ENCODE measurements at places on chromosomes 6 and 20. TPM values are rescaled to one million over a fixed set of nuclear protein-coding genes. Genes with fewer than 3 reads are reported as not detected.

DNA sequence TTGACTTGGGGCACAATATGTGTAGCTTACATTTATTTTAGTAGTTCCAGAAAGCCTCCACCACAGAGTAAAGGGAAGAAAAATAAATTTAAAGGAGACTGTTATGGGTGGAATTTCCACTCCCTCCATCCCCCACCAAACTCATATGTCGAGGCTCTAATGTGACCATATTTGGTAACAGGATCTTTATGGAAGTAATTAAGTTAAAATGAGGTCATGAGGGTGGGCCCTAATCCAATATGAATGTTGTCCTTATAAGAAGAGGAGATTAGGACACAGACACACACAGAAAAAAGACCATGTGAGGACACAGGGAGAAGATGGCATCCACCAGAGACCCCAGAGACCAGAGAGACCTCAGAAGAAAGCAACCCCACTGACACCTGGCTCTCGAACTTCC is 189.7 kb downstream of the EDN1 start:
- no peak for DNase-seq
- H3K27me3 ChIP-seq = no peaks in the 10 kb centered on the region
- no peak overlapping the region for H3K4me3 ChIP-seq
- no peak overlapping the region for H3K27ac ChIP-seq

DNA sequence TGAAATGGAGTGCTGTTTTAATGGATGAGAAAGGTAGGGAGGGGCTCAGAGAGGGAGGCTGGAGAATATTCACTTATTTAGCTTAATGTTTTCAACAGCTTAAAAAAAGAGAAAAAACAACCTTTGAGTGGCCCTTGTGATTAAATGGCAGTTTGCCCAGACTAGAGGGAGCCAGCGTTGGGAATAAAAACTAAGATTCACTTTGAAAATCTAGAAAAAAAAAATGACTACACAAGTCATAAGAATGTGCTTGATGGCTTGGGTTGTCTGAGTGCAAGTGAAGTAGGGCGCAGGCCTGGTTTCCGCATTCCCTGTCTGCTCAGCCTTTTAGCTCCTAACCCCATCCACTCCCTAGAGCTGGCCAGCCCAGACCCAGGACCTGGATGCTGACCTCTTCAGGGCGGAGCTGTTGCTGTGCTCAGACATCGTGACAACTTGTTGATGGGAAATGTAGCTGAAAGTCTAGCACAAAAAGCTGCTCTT is 28.9 kb downstream of the UTRN start:
- H3K4me3 ChIP-seq = no peak overlapping the region
- H3K27ac ChIP-seq = peak overlapping the region; percentile 50
- no peak for DNase-seq
- H3K4me1 ChIP-seq = peaks cover 12% of the 10 kb centered on the region
- H3K36me3 ChIP-seq = no peaks in the 10 kb centered on the region

GRCh38 chr6:165616116-165616515 is 46.9 kb downstream of the PDE10A start:
- H3K36me3 ChIP-seq = no peaks in the 10 kb centered on the region
- H3K4me1 ChIP-seq = no peaks in the 10 kb centered on the region
- H3K27ac ChIP-seq = no peak overlapping the region
- H3K4me3 ChIP-seq = peak overlapping the region; percentile 5

DNA sequence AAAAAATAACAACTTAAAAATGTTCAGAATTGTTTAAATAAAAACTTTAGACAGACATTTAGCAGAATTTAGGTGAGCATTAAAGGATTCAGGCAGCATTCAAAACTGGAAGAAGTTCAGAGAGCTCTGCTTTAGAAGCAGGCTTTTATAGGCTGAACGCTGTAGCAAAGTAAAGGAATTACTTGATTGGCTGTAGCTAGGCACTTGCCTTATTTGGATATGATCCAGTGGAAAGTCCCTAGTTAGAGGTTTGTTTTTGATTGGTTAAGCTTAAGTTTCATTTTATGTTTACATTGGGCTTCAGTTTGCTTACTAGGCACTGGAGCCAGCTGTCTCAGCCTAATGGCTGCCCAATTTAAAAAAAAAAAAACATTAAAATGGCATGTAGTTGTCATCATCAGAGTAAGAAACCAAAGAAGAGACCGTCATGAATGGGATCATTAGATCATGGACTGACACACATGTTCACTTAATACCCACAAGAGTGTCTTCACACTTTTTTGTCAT is 65.1 kb downstream of the CBFA2T2 start:
- H3K27ac ChIP-seq = peak overlapping the region; percentile 27
- H3K27me3 ChIP-seq = no peaks in the 10 kb centered on the region
- H3K36me3 ChIP-seq = no peaks in the 10 kb centered on the region

DNA sequence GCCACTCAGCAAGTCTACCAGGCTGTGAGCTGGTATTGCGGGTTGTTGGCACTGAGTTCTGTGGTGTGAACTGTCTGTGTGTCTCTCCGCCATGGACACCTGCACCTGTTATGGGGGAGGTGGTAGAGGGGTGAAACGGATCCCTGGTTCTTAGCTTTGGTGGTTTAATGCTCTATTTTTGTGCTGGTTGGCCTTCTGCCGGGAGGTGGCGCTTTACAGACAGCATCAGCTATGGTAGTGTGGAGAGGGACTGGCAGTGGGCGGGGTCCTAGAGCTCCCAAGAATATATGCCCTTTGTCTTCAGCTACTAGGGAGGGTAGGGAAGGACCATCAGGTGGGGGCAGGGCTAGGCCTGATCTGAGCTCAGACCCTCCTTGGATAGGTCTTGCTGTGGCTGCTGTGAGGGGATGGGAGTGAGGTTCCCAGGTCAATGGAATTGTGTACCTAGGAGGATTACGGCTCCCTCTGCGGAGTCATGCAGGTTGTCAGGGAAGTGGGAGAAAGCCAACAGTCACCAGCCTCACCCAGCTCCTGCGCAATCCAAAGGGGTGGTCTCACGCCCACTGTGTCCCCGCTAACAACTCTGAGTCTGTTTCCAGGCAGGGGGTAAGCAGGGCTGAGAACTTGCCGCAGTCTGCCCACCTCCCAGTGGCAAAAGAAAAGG is 154.3 kb downstream of the CCDC170 start:
- H3K27me3 ChIP-seq = no peaks in the 10 kb centered on the region
- H3K4me3 ChIP-seq = no peak overlapping the region
- H3K27ac ChIP-seq = no peak overlapping the region
- H3K4me1 ChIP-seq = no peaks in the 10 kb centered on the region

- DNase-seq = no peak
- no peaks in the 10 kb centered on the region for H3K27me3 ChIP-seq
- no peaks in the 10 kb centered on the region for H3K36me3 ChIP-seq
- no peak overlapping the region for H3K27ac ChIP-seq
- H3K4me1 ChIP-seq = no peaks in the 10 kb centered on the region
- H3K4me3 ChIP-seq = no peak overlapping the region
These were observed 327.6 kb downstream of the NKAIN2 start for GRCh38 chr6:124131259-124131658.

GRCh38 chr20:16011519-16011918 is 561.7 kb downstream of the KIF16B start:
- no peak for DNase-seq
- H3K27ac ChIP-seq = no peak overlapping the region
- no peaks in the 10 kb centered on the region for H3K27me3 ChIP-seq
- no peaks in the 10 kb centered on the region for H3K36me3 ChIP-seq
- H3K4me3 ChIP-seq = no peak overlapping the region

DNA sequence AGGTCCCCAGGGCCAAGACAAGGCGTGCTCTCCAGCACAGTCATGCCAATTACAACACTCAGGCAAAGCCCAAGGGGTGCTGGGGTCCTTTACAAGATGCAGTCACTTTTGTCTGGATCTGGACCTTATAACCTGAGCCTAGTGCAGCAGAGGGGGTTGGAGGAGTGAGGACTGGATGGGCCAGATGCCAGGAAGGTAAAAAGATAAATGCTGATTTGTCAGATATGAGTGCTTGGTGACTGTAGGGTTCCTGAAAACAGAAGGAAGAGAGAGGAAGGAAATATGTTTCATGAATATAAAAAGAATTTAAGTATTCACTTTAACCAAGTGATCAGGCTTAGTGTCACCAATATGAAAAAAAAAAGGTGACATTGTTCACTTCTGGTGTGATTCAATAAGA is 43.4 kb upstream of the TFAP2A start:
- DNase-seq = no peak
- no peaks in the 10 kb centered on the region for H3K27me3 ChIP-seq
- no peak overlapping the region for H3K4me3 ChIP-seq
- no peaks in the 10 kb centered on the region for H3K4me1 ChIP-seq
- H3K36me3 ChIP-seq = no peaks in the 10 kb centered on the region

GRCh38 chr6:42383421-42384205 is 68.1 kb downstream of the TRERF1 start:
- H3K4me1 ChIP-seq = no peaks in the 10 kb centered on the region
- H3K27ac ChIP-seq = no peak overlapping the region
- no peaks in the 10 kb centered on the region for H3K27me3 ChIP-seq
- H3K4me3 ChIP-seq = no peak overlapping the region
- no peak for DNase-seq
- no peaks in the 10 kb centered on the region for H3K36me3 ChIP-seq

DNA sequence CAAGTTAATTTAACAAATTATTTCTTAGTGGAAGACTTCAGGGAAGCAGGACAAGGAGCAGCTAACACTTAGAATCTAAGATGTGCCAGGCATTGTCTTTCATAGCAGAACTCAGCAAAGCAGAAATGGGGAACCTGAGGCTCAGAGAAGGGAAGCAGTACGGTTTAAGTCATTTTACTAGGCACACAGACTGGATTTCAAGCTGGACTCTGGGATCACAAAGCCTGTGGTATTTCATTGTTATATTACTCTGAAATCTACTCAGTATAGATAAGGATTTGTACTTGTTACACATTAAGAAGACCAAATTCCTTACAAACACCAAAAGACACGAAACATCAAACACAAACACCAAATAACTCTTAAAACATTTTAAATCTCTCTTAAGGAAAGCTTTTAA is 199.6 kb downstream of the ISM1 start:
- H3K4me3 ChIP-seq = no peak overlapping the region
- H3K27me3 ChIP-seq = no peaks in the 10 kb centered on the region
- H3K36me3 ChIP-seq = peaks cover 2% of the 10 kb centered on the region
- no peaks in the 10 kb centered on the region for H3K4me1 ChIP-seq
- no peak for DNase-seq

- H3K27ac ChIP-seq = peak overlapping the region; percentile 65
- H3K4me3 ChIP-seq = no peak overlapping the region
- peaks cover 19% of the 10 kb centered on the region for H3K36me3 ChIP-seq
- no peak for DNase-seq
These were observed 30.1 kb downstream of the PRPH2 start for GRCh38 chr6:42692137-42692911.

GRCh38 chr6:80733641-80734040 is 627.2 kb downstream of the BCKDHB start:
- no peak overlapping the region for H3K4me3 ChIP-seq
- DNase-seq = no peak
- no peak overlapping the region for H3K27ac ChIP-seq

GRCh38 chr6:99330159-99330558 is 19.3 kb downstream of the FAXC start:
- H3K4me3 ChIP-seq = no peak overlapping the region
- no peaks in the 10 kb centered on the region for H3K27me3 ChIP-seq
- no peaks in the 10 kb centered on the region for H3K36me3 ChIP-seq
- no peak overlapping the region for H3K27ac ChIP-seq
- no peaks in the 10 kb centered on the region for H3K4me1 ChIP-seq
- DNase-seq = no peak

GRCh38 chr20:34282041-34282440 is 21.1 kb downstream of the AHCY start:
- no peaks in the 10 kb centered on the region for H3K27me3 ChIP-seq
- no peak overlapping the region for H3K27ac ChIP-seq
- H3K4me1 ChIP-seq = no peaks in the 10 kb centered on the region
- no peak for DNase-seq

DNA sequence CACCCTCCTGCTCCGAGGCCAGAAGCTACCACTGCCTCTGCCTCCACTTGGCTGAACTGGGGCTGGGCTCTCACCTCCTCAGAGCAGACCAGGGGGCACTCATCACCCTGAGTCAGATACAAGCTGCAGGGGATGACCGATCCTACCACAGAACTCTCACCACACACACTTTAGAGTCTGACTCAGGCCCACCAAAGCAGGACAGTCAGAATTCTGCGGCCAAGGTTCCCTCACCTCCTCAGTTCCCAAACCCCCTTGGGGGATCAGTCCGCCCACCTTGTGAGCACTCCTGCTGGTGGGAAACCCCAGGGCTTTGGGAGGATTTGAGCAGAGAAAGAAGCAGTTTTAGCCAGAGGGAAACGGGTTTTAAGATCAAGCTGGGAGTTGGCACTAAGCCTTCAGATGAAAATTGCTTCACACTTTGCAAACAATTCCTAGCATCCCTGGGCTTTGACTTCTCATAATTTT is 587.8 kb upstream of the JAG1 start:
- no peaks in the 10 kb centered on the region for H3K36me3 ChIP-seq
- no peak for DNase-seq
- no peak overlapping the region for H3K27ac ChIP-seq
- no peaks in the 10 kb centered on the region for H3K4me1 ChIP-seq
- no peaks in the 10 kb centered on the region for H3K27me3 ChIP-seq

DNA sequence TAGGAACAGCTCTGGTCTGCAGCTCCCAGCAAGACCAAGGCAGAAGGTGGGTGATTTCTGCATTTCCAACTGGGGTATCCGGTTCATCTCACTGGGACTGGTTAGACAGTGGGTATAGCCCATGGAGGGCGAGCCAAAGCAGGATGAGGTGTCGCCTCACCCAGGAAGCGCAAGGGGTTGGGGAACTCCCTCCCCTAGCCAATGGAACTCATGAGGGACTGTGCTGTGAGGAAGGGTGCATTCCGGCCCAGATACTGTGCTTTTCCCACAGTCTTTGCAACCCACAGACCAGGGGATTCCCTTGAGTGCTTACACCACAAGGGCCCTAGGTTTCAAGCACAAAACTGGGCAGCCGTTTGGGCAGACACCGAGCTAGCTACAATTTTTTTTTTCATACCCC is 21.8 kb downstream of the HDDC2 start:
- H3K27ac ChIP-seq = no peak overlapping the region
- no peaks in the 10 kb centered on the region for H3K27me3 ChIP-seq
- DNase-seq = no peak
- H3K4me1 ChIP-seq = no peaks in the 10 kb centered on the region
- peaks cover 18% of the 10 kb centered on the region for H3K36me3 ChIP-seq

DNA sequence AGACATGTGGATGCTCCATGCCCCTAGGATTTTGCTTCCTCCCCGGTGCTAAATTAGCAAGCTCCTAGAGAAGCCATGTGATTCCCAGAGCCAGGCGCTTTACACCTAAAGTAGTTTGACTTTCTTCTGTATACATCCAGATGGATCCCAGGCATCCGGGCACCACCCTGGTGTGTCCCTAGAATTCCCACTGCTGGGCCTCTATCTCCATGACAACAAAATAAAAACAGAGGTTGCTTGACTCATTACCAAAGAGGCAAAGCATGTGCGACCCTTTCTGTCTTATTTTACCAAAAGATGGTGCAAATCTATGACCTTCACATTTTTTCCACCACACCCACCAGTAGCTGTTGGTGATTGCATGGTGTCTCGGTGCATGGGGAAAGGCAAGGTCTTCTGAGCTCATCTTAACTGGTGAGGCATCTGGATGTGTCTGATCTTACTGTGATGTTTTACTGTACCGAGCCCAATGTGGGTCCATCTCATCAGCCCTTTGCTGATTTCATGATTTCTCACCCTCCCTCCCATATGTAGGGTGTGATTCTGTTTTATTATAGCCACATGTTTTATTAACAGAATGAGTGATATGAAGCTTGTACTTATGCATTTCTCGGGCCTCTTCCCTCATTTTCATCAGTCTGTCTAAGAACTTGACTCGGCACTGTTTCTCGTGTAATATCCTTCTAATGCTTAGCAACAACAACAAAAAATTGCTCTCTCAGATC is 27.4 kb upstream of the VAPB start:
- no peaks in the 10 kb centered on the region for H3K4me1 ChIP-seq
- H3K27ac ChIP-seq = no peak overlapping the region
- H3K27me3 ChIP-seq = no peaks in the 10 kb centered on the region

The TIAM2 gene
- 3.7 TPM for total RNA-seq

The ZNF165 gene
- total RNA-seq = not detected

The KIFC1 gene
- total RNA-seq = not detected

The ZBTB24 gene
- total RNA-seq = 10.2 TPM

The WFDC12 gene
- not detected for total RNA-seq

The LCA5 gene
- total RNA-seq = 7.2 TPM

Data from ascending aorta (tissue), 2 donors.